Activated naive CD8-positive, alpha-beta T cell treated with anti-CD3 and anti-CD28 coated beads, Interleukin-2, amount 50 U/mL, for 24 hours (primary cell): ENCODE measurements at places on chromosomes 1 and 21.

GRCh38 chr1:244054924-244055263 is 3.8 kb downstream of the ZBTB18 start:
- DNase-seq: no peak

- DNase-seq: no peak
Measured at GRCh38 chr1:110152133-110152785, 2.0 kb downstream of the SLC6A17 start.

DNA sequence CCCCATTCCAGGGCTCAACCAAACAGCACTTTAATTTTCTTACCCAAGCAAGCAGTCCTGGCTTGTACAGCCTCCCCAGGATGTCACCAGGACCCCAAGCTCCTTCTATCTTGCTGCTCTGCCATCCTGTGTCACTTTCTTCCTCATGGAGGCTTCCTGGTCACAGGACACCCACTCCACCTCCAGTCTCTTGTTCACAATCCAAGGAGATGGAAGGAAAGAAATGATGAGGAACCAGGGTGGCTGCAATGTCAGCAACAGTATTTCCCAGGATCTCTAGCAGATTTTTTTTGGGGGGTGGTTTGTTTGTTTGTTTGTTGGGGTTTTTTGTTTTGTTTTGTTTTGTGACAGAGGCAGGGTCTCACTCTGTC is 58.9 kb downstream of the RIPK4 start:
- no peak for DNase-seq

GRCh38 chr1:66443793-66444192 is 90.2 kb upstream of the SGIP1 start:
- DNase-seq: no peak

GRCh38 chr1:16418823-16419425 is 18.3 kb downstream of the SPATA21 start:
- DNase-seq: peak; percentile 23

GRCh38 chr1:199272139-199272544 is 633.3 kb downstream of the PTPRC start:
- DNase-seq: no peak

DNA sequence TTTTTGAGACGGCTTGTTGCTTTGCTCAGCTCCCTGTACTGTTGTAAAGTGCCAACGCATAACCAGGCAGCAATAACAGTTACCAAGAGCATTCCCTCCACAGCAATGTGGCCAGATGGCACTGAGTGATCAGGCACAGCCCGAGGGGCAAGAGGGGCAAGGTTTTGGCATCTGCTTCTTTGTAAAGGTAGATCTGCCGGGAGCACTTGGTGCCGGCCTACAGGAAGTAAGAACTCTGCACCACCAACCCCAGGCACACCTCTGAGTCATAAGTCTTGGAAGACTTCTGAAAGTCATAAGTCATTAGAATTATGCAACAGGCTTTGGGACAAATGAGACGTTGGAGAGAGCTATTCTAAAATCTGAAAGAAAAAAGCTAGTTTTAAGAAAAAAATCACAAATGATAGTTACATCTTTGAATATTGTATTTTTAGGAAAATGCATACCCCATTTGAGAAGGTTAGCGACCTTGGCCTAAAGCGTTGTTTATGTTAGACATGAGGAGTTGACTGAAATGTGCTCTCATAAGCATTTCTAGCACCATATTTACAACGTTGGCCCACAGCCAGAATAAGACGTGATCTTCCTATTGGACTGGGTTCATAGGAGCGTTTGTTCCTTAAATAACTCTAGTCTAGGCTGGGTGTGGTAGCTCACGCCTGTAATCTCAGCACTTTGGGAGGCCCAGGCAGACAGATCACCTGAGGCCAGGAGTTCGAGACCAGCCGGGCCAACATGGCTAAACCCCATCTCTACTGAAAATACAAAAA is 37.7 kb upstream of the MAP10 start:
- no peak for DNase-seq

GRCh38 chr1:29607236-29607635 is 370.9 kb downstream of the PTPRU start:
- DNase-seq: no peak

- DNase-seq: no peak
Measured at GRCh38 chr21:38503583-38503982, 5.3 kb upstream of the ERG start.

DNA sequence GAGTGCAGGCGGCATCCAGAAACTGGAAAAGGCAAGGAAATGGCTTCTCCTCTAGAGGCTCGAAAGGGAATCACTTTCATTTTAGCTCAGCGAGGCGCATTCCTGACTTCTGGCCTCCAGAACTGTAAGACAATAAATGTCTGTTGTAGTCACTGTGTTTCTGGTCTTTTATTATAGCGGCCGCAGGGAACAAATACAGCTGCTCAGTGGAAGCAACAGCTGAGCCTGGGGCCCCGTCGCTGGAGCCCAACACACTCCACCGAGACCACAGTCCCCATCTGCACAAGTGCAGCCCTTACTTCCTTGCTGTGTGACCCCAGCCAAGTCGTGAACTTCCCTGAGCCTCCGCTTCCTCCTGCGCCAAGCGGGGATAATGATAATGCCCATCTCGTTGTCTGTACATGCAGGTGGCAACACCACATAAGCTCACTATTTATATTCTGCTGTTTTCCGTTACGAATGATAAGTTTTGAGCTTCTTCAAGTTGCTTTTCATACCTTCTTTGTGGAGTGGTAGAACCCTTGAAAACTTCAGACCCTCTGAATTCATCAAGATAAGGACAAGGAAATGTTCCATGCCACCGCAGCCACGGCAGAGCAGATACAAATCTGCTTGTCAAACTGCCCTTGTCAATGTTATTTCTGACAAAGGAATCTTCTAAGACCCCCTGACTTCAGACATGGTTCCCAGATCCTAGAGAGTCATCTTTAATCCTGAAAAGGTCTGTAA is 3.2 kb upstream of the LAPTM5 start:
- peak; percentile 32 for DNase-seq

DNA sequence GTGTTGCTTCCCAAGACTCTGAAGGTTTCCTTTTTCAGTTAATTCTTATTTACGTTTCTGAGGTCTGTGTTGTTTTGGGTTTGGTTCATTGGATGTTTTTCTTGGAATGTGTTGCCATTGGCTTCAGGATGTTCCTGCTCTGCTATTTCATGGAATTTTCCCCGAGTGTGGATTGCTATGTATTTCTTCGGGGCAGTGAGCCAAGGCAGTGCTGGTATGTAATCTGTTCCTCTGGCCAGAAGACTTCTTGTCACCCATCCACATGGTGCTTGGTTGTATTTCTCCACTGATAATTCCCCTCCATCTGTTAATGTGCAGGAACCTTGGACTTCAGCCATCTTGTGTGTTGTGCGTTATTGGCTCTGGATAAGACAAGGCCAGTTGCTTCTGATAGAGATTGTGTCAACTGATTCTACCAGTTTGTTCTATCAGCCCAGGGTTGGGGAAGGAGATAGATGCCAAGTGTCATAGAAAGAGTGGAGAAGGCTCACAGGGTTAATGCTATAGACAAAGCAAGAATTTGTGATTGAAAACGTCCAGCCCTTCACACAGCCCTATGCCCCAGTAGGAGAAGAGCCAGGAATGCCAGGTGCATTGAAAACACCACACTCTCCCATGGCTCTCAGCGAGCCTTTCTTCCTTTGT is 505.2 kb downstream of the PLPP3 start:
- no peak for DNase-seq

- no peak for DNase-seq
Measured at GRCh38 chr1:198047913-198048312, 108.9 kb upstream of the NEK7 start.

- no peak for DNase-seq
Measured at GRCh38 chr21:37072274-37072987, 440 bp downstream of the PIGP start.

DNA sequence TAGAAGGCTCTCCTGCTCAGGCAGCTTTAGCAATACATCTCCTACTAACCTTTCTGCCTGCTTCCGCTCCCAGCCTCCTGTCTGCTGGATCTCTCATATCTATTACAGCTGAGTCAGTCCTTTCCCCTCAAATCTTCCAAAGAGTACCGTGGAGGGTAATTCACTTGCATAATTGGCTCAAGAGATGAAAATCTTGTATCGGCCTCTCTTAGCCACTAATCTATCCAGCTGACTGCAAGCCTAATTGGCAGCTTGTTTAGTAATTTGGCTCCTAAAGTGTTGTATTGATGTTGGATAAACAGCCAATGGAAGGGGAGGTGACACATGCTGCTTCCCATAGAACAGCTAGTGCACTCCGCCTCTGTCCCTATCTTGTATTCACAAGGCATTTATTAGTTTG is 195.7 kb downstream of the GPATCH2 start:
- no peak for DNase-seq

- no peak for DNase-seq
Measured at GRCh38 chr1:83512373-83513193, 486.3 kb downstream of the TTLL7 start.

DNA sequence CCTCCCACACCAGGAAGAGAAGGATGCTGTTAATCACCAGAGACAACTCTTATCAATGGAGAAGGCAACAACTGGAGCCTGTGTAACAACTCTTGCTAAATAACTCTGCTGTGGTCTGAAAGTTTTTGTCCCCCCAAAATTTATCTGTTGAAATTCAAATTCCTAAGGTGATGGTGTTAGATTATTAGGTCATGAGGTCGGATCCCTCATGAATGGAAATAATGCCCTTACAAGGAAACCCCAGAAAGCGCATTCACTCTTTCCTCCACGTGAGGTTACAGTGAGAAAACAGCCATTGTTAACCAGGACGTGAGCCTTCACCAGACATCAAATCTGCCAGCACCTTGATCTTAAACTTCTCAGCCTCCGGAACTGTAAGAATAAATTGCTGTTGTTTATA is 141.9 kb upstream of the CXADR start:
- no peak for DNase-seq
